Spleen (tissue), 13 donors: ENCODE measurements at places on chromosomes 4 and X. TPM values are rescaled to one million over a fixed set of nuclear protein-coding genes. Genes with fewer than 3 reads are reported as not detected.

Gene CDS1
- 0.61 TPM for polyA plus RNA-seq

Gene GABRG1
- polyA plus RNA-seq: under 0.01 TPM

Gene ITIH6
- polyA plus RNA-seq: not detected

Gene HSPA4L
- polyA plus RNA-seq: 0.13 TPM

Gene CDKL5
- 0.24 TPM for polyA plus RNA-seq

Gene KLHL4
- polyA plus RNA-seq: 0.29 TPM

Gene CACNA1F
- polyA plus RNA-seq: 0.61 TPM

Gene SRPX
- polyA plus RNA-seq: 10.3 TPM
